ENCODE measurements at places on chromosomes 2 and 18. TPM values are rescaled to one million over a fixed set of nuclear protein-coding genes. Genes with fewer than 3 reads are reported as not detected.

CXCR1 gene
- polyA plus RNA-seq: 0.12 TPM

DLGAP1 gene
- 2.2 TPM for polyA plus RNA-seq

GALNT14 gene
- 6.0 TPM for polyA plus RNA-seq

HOXD8 gene
- polyA plus RNA-seq: 35.3 TPM

DTNA gene
- polyA plus RNA-seq: 75.2 TPM

NPC1 gene
- polyA plus RNA-seq: 26.0 TPM

FAM110C gene
- 2.5 TPM for polyA plus RNA-seq

ZEB2 gene
- polyA plus RNA-seq: 123 TPM

HOXD9 gene
- polyA plus RNA-seq: 5.6 TPM

GAREM1 gene
- polyA plus RNA-seq: 8.2 TPM

RNF125 gene
- polyA plus RNA-seq: 15.9 TPM

ANKAR gene
- polyA plus RNA-seq: 7.7 TPM

EML6 gene
- 45.6 TPM for polyA plus RNA-seq

CD8B gene
- polyA plus RNA-seq: 0.19 TPM

MRPL19 gene
- 38.3 TPM for polyA plus RNA-seq

RND3 gene
- 73.8 TPM for polyA plus RNA-seq

RPRD1A gene
- polyA plus RNA-seq: 44.1 TPM

C1QL2 gene
- not detected for polyA plus RNA-seq

SKA1 gene
- 5.0 TPM for polyA plus RNA-seq
